ENCODE measurements at places on chromosomes 11 and 22. TPM values are rescaled to one million over a fixed set of nuclear protein-coding genes. Genes with fewer than 3 reads are reported as not detected.

- no peak for DNase-seq
Measured at GRCh38 chr11:64519541-64519940, 71.5 kb upstream of the SLC22A12 start.

DNA sequence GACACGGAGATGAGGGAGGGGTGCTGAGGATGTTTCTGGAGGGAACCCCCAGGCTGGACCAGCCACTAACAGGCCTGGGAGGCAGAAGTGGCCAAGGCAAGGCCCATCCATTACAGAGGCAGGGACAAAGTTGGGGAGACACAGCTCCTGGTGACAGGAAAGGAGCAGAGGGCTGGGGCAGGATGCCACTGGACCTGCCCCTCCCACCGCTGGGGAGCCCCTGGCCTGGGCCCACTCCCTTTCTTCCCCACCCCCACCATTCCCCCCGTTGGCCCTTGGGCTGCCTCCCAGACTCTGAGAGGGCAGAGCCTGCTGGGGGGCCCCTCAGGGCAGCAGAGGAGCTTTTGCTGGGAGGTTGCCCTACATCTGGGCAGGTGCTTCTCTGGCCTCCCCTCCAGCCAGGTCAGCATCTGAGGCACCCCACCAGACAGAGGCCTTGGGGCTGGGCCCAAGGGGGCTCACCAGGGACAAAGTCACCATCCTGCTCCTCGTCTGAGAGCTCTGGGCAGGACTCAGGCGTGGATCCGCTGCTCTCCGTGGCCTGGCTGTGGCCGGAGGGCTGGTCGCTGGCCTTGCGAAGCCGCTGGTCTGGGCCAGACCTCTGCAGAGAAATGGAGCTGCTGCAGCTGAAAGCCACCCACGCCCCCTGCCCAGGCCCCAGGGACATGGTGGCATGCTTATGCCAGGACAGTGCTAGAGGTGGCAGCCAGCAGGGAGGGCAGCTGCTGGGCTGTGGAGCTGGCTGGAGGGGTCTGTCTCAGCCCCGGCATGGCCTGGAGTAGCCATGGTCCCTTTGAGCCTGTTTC is 33.1 kb upstream of the CARS1 start:
- DNase-seq, result no peak

DNA sequence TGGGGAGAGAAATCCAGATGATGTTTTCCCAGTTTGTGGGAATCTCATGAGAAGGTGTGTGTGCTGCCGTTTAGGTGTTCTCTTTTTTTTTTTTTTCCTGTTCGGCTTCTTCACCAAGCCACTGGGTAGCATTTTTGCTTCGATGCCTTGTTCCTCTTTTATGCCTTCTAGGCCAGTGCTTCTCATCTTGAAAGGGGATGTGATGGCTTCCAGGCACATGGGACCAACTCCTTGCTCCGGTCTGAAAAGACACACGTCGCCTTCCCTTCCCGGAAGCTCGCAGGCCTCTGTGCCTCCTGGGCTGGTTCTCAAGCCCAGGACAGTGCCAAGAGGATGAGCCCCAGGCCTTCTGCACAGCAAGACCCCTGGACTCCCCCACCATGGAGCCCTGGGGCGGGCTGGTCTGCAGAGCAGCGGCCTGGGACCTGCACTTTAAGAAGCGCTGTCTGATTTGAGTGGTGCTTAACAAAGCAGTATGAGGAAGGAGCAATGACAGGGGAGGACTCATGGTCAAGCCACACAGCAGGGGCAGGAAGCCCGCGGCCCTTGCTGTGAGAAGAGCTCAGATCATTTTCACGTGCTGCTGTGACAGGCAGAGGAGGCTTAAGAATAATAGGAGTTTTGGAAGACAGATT is 158.8 kb downstream of the MPPED1 start:
- DNase-seq, result no peak

- no peak for DNase-seq
Measured at GRCh38 chr11:1694846-1695547, 2.0 kb upstream of the KRTAP5-6 start.

DNA sequence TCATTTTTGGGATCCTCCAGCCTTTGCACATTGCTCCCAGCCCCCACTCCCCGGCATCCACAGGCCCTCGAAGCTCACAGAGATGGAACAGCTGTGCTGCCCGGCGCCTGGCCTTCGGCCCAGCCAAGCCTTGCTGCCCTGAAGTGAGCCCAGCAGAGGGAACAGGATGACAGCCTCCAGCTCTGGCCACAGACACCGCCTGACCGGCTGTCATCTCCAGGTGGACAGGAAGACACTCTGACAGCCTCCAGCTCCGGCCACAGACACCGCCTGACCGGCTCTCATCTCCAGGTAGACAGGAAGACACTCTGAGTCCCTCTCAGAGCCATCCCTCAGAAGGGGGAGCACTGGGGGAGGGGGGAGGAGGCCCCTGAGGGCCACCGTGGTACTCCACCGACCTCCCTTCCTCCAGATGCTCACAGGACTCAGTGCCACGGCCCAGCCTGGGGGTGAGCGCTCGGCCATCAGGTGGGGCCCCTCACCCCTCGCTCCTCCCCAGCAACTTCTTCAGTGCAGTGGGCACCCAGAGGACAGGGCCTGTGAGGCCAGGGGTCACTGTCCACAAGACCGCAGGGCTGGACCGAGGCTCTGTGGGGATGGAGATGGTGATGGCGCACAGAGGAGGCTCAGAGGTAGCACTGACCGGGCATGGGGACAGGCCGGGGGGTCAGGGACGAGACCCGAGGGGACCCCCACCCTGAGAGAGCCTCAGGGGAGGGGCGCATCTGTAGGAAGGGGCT is 58.6 kb downstream of the BRD1 start:
- DNase-seq, result no peak

- DNase-seq, result no peak
Measured at GRCh38 chr11:64934682-64935358, 873 bp downstream of the GPHA2 start.

DNA sequence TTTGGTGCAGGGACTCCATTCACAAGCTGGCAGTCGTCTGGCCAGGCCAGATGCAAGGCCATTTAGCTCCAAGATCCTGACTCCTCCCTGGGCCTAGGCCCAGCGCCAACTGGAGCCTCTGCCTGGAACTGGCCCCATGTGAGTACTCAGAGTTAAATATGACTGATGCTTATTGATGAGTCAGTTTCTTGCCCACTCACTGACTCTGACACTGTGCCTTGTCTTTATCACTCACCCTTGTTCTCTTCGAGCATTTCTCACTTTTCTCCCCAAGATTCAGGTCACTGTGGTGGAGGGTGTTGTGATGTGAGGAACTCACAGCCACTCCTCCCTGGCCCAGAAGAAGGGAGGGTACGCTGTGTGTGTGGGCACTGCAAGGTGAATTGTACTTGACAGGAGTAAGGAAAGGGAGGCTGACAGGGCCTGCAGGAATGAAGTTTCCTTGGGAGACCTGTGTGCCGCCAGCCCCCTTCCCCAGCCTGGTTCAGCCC is 23.2 kb upstream of the ST3GAL4 start:
- DNase-seq, result peak; percentile 90

- DNase-seq, result no peak
Measured at GRCh38 chr11:129929721-129930120, 34.3 kb upstream of the NFRKB start.

GPR83 gene
- not detected for total RNA-seq

PTPN5 gene
- total RNA-seq, result 1.4 TPM

Data from right atrium auricular region (tissue), 2 donors.